Stimulated activated CD8-positive, alpha-beta memory T cell treated with anti-CD3 and anti-CD28 coated beads, Interleukin-7, amount 100 ng/mL, for 24 hours (primary cell): ENCODE measurements at places on chromosomes 7 and 10.

DNA sequence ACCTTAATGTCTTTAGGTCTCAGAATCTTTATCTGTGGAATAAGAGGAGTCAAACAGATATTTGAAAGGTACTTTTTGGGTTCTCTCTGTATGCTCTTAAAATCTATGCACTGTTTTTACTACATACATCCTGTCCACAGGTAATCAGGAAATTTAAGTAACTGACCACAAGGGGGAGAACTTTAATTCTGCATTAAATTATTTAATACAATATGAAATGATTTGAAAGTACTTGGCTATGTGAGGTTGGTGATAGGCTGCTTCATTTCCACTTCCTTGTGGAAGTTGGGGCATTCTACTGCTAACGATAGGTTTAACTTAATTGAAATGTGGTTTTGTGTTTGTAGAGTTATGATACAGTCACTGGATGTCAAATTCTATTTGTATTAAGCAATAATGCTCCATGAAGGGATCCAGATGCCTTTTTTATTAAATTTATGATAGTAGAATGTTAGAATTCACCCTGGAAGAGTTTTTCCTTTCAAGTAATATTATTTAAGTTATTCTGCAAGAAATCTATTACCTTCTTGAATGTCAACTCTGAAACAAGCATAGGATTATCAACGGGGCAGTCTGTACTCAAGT is 6.0 kb downstream of the TEX47 start:
- DNase-seq: no peak

- no peak for DNase-seq
Measured at GRCh38 chr7:14858866-14859265, 43.7 kb downstream of the DGKB start.

DNA sequence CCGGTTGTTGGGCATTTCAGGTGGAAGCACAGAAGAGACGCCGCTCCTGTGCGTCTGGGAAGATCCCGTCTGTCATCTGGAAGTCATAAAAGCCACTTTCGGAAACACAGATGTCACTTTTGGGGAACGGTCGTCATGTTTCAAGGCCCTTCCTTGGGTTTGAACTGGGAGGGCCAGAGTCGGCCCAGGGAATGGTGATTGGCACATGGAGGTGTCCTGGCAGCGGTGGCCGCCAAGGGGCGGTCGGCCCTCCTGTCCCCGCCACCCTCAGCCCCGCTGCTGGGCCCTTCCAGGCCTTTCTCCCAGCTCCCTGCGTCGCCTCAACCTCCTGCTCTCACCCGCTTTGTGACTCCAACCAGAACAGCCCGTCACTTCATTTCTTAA is 115.2 kb upstream of the SFMBT2 start:
- DNase-seq: no peak

DNA sequence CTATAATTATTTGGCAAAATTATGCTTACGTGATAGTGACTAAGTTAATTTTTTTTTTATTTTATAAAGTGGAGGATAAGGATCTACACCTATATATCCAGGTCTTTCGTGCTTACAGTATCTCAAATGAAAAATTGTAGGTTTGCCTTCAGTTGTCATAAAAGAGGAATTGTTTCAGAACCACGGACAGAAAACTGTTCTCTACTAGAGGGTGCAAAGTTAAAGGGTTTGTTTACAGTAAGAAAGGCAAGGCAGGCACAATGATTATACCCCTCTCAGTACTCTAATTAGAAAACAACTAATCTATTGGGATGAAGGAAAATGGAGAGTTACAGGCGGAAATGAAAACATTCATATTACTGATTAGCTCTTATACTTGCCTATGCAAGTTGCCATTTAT is 1.5 kb downstream of the PCLO start:
- no peak for DNase-seq

- DNase-seq: no peak
Measured at GRCh38 chr10:132453470-132453861, 56.5 kb downstream of the PWWP2B start.

DNA sequence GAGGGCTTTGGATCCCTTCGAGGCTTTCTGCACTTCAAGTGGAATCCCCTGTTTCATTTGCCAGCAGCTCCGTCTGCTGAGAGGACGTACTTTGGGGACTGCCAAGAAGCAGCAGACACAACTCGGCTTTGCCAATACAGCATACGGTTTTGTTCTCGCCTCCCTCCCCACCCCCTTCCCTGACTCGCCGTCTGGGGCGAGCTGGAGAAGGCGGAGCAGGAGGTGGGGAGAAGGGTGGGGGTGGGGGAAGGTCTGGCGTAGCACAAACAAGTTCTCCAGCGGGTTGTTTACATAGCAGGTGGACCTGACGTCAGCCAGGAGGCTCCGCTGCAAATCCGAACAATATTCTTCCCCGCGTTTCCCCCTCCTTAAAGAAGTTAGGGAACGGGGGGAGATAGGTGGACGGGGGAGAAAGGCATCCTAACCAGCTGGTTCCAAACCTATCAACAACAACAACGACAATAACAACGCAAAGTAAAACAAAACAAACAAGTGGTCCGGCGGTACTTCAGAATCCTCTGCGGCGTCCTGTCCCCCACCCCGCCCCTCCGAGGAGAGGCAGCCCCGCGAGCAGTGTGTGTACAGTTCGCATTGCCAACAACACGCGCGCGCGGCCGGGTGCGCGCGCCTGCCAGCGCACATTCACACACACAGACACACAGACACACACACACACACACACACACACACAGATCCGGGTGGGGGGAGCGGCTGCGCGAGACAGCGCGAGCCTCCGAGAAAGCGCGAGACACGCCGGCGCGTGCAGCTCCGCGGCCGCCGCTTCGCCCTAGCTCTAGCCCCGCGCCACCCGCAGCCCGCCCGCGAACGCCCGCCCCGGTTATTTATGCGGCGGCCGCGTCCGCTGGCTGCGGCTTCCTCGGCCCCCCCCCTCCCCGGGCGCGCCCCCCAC is 167.0 kb upstream of the PPP1R3A start:
- DNase-seq: no peak

GRCh38 chr10:51260376-51260775 is 186.1 kb downstream of the PRKG1 start:
- DNase-seq: no peak

DNA sequence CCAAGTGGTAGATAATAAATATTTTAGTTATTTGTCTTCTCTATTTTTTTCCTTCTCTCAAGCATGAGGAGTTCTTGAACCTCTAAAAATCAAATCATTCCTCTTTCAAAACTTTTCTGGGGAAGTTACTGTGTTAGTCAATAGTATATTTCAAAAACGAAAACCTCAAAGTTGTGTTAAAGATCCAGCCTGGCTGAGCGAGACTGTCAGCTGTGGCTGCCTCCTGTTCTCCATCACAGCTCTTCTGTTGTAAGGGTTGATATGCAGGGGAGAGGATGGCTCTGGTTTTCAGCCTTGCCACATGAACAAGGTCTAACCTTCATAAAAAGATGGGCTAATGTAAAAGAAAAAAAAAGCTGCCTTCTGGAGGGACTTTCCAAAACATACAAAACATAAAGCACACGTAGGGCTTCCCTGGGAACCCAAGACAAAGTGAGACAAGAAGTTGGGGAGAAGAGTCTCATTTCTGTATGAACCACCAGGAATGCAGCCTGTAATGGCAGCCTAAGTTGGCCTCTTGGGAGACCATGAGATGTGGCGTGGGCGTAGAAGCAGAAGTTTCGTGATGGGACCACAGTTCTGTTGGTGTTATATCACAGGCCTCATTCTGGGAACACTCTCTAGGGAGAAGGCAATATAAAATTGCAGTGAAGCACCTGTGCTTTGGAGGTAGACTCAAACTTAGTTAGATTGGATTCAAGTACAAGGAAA is 77.9 kb upstream of the FHIP2A start:
- DNase-seq: no peak

DNA sequence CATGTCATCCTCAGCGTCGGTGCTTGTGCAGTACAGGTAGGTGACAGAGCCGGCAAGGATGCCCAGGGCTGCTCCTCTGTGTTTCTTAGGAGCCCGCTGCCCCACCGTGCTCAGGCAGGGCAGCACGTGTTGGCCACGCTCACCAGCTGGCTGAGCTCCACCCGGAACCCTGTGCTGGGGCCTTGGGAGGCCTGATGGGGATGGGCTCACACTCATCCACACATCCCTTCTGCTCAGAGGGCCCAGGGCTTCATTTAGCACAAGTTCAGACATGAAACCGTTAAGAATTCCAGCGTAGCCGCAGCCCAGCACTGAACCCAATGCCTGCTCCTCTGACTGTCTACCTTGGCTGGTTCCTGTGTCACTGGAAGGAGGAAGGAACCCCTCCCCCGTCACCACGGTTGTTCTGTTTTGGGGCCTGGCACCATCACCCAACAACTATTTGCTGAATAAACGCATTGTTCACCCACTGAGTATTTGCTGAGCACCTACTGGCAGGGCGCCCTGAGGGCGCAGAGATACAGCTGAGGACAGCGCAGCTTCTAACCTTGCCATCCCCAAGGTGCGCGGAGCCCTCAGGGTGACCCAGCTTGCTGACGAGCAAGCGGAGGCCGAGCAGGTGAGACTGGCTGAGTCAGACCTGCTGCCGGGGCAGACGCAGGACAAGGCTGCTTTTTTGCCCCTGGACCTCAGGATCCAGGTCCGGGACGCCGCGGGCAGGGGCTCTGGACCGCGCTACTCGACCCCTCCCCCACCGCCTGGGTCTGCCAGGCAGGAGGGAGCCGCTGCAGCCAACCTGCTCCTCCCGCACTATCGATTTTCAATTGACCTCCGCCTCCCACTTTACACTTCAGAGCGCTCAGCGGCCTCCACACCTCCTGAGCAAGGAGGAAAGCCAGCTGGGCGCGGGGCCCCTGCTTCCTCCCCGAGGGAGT is 50.6 kb upstream of the RET start:
- DNase-seq: no peak

DNA sequence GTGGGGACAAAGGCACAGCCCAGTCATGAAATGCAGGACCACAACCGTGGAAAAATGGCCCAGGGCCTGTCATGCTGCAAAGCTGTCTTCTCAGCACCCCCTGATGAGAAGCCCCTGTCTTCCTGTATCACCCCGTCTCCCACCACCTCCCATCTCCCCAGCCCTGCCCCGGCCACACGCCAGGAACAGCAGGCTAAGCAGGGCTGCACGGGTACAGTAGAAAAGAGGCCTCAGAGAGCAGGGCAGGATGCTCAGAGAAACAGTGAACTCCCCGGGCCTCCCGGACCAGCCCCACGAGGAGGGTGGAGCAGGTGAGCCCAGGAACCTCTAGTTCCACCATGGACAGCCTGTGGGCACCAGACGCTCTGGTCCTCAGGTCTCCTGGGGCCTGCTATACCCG is 77.7 kb downstream of the FAM53B start:
- no peak for DNase-seq

GRCh38 chr7:26490640-26491624 is 199.3 kb downstream of the SNX10 start:
- no peak for DNase-seq

- DNase-seq: no peak
Measured at GRCh38 chr7:107166736-107167426, 1.9 kb upstream of the HBP1 start.

DNA sequence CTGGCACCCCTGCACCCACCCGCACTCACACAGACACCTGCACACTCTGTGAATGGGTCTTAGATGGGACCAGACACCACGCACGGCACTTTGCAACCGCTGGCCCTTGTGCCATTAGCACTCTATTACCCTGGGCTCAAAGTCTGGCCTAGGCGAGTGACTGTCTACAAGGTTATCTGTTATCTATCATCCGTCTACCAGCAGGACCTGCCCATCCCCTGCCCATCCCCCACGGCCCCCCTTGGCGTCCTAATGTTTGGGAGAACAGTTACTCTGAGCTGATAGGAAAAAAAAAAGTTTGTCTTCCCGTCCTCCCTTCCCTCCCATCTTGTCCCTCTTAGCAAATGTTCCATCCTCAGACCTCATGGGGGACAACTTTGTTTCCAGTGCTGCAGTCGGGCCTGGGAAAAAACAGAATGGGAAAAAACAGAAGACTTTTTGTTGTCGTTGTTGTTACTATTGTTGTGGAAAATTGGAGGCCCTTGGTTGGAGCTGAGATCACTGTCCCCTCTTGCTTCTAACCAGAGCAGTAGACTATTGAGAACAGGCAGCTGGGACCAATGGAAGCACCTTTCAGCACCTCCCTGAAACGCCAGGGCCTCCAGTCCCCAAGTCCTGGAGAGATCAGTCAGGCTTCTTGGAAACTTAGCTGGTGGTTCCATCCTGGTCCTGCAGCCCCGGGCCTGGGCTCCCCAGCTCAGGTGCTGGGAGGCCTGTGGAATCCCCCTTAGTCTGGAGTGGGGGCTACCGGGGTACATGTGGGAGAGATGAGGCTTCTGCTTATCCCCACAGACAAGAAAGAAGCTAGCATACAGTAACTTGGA is 12.2 kb downstream of the UNCX start:
- no peak for DNase-seq

DNA sequence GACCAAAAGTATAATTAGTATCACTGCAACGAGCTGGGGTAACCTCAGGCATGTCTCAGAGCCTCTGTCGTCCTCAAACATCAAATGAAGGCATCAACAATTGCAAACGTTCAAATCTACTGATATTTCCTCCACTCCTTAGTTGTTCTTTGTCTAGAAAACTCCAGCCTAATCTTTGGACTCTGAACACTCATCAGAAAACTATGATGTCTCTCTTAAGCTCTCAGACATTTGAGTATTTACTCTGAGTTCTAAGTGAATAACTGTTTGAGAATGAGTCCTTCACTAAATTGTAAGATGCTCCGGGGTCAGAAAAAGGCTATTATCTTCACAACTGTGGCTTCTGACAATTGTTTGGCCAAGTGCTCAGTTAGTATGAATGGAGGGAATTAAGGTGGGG is 536.4 kb downstream of the NRG3 start:
- DNase-seq: no peak

GRCh38 chr7:32250003-32250402 is 179.8 kb upstream of the PDE1C start:
- DNase-seq: no peak

DNA sequence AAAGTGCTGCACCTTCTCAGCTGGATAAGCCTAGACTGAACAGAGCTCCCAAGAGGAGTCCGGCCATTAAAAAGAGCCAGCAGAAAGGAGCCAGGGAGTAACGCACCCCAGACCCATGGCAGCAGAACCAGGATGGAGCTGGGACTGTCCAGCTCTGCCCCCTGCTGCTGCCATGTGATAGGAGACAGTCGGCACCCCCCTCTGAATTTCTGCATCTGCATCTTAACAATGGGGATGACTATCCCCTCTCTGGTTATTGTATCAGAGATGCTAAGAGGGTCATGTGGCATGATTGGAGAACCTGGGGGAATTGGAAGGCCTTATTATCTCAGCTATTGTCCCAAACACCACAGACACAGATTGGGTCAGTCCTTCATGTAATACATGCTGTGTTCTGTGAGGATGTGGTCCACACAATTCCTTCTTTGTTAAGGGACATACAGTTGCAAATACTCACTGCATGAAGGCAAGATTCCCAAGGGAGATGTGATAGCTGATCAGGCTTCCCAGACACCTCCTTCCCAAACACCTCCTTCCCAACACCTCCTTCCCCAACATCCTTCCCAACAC is 29.3 kb downstream of the PLEKHS1 start:
- DNase-seq: no peak

- DNase-seq: no peak
Measured at GRCh38 chr10:52221923-52222322, 92.2 kb upstream of the DKK1 start.

- no peak for DNase-seq
Measured at GRCh38 chr7:31443457-31443856, 70.4 kb upstream of the ITPRID1 start.

- DNase-seq: no peak
Measured at GRCh38 chr7:155227004-155227787, 70.5 kb upstream of the INSIG1 start.

- no peak for DNase-seq
Measured at GRCh38 chr7:128045766-128046165, 14.5 kb upstream of the LRRC4 start.
